ENCODE measurements at places on chromosomes 2 and 18.

DNA sequence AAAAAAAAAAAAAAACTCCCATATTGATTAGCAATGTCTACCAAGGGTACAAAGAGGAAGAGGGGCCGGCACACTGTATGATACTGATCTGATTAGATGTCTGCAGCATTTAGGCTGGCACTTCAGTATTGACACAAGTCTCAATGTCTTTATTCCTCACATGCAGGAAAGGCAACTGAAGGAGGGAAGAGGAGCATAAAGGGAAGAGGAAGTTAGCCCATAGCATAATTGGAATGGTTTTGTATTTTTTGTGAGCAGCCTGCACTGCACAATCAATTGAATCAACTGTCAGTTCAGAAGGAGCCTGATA, 79.0 kb downstream of the DNER start:
- DNase-seq, result no peak

- no peak for DNase-seq
Observed at GRCh38 chr2:101151859-101152271, 683 bp upstream of the TBC1D8 start.

GRCh38 chr2:135951041-135951583, 34.3 kb downstream of the DARS1 start:
- no peak for DNase-seq

DNA sequence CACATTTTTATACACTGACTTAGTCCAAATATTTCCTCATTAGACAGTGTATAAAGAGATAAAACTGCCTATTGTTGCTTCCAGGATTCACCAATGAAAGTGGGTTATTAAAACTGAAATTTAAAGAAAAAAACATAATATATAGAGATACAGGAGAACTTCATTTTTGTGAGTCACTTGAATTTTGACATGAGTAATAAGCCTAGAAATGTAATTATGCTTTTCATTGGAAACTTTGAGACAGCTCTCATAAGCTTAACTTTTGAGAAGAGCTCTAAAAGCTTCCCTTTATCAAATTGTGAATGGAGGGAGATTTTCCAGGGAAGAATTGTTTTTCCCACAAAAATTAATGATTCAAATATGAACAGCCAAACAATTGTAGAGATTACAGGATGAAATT, 14.1 kb downstream of the DYNC2LI1 start:
- no peak for DNase-seq

GRCh38 chr2:239313776-239314175, 87.0 kb downstream of the HDAC4 start:
- DNase-seq, result no peak

DNA sequence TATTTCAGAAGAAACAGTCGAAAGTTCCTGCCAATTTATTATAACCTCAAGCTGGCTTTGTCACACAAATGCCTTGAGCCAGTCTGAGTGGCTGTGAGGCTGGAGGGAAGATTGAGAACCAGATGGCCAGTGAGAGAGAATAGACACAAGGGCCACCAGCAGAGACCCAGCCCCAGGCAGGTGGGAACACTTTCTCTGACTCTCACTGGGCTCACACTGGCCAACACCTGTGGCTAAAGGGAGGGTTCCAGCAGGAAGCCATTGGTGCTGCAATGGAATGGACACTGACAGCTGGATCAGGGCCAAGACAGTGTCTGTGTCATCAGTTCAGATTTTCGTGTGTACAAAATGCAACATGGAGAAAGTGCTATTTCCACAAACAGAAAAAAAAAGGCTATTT, 29.9 kb downstream of the LOXHD1 start:
- DNase-seq, result no peak

GRCh38 chr2:11795590-11795989, 49.2 kb downstream of the LPIN1 start:
- DNase-seq, result no peak

DNA sequence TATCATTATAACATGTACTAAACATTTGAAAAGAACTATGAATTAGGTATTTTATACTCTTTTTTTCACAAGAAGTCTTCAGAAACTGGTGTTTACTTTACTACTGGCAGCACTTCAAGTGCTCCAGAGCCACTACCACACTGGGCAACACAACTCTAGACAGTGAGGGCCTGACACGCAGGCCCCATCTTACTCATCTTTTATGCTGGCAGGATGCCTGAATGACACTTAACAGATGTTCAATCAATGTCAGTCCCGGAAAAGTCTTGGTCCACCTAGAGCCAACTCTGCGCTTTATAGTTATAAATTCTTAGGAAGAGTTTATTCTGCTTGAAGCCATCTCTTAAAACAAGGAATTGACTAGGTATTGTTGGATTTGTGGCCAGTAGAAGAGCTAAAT, 8.7 kb upstream of the WIPF1 start:
- DNase-seq, result peak; percentile 24

GRCh38 chr2:23107327-23107941, 277.5 kb upstream of the KLHL29 start:
- DNase-seq, result no peak

- no peak for DNase-seq
Observed at GRCh38 chr2:127052771-127053691, 53.9 kb downstream of the BIN1 start.

DNA sequence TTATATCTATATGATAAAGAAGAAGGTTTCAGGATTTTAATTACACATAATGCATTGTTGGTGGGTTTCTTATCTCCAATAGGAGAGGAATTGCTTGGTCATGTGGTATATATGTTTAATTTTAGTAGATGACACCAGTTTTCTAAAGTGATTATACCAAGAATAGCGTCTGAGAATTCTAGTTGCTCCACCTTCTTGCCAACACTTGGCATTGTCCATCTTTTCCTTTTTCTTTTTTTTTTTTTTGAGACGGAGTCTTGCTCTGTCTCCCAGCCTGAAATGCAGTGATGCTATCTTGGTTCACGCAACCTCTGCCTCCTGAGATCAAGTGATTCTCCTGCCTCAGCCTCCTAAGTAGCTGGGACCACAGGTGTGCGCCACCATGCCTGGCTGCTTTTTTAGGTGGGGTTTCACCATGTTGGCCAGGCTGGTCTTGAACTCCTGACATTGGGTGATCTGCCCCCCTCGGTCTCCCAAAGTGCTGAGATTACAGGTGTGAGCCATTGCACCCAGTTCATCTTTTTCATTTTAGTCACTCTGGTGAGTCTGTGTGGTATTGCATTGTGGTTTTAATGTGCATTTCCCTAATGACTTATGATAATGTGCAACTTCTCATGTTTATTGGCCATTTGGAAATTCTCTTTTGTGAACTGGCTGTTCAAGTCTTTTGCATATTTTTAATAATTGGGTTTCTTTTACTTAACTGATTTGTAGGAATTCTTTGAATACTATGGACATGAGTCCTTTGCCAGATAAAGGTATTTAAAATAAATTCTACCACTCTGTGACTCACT, 37.3 kb upstream of the ZNF512 start:
- DNase-seq, result no peak

DNA sequence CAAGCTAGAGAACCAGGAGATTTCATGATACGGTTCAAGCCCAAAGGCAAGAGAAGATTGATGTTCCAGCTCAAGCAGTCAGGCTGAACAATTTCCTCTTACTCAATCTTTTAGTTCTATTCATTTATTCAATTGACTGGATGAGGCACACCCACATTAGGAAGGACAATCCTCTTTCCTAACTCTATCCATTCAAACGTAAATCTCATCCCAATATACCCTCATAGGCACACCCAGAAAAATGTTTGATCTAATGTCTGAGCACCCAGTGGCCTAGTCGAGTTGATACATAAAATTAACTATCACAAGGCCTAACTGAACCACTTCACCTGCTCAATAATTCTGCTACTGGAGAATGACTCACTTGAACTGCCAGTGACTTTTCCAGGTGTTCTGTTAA, 180.7 kb downstream of the RAD51AP2 start:
- no peak for DNase-seq

- peak; percentile 71 for DNase-seq
Observed at GRCh38 chr2:101831351-101831865, 133.9 kb downstream of the MAP4K4 start.

GRCh38 chr2:30622452-30622851, 175.4 kb downstream of the LCLAT1 start:
- DNase-seq, result no peak

Data from hematopoietic multipotent progenitor cell treated with erythropoietin and hydrocortisone succinate and interleukin-3 and kit ligand, for 8 days (in vitro differentiated cells).